NB4 (cell line): ENCODE measurements at places on chromosomes 1 and 21.

- no peak for DNase-seq
These were observed 234.6 kb downstream of the BRINP3 start for GRCh38 chr1:190243056-190243455.

GRCh38 chr1:166836733-166837132 is 2.5 kb upstream of the POGK start:
- DNase-seq = no peak

DNA sequence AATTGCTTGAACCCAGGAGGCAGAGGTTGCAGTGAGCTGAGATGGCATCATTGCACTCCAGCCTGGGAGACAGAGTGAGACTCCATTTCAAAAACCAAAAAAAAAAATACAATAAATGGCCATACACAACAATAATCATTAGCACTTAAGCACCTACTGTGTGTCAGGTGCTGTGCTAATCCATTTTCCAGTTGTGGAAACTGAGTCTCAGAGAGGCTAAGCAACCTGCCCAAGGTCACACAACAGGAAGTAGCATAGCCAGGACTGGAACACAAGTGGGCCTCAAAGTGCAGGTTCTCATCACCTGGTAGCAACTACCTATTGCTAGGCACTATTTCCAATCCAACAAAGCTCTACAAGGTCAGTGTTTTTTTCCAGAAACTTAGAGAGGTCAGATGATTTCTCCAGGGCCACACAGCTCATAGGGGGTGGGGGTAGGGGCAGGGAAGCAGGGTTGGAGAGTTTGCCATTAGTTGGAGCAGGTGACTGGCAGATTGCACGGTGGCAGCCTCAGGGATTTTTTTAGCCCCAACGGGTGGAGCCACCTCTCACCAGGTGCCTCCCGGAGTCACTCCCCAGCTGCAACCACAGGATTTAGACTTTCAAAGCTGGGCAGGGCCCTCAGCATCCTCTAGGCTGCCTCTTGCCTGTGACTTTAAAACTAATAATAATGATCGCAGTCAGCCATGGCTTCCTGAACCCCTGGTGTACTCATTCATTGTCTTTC is 52.5 kb upstream of the ID3 start:
- no peak for DNase-seq

GRCh38 chr1:155334962-155335361 is 14.3 kb downstream of the RUSC1 start:
- no peak for DNase-seq

DNA sequence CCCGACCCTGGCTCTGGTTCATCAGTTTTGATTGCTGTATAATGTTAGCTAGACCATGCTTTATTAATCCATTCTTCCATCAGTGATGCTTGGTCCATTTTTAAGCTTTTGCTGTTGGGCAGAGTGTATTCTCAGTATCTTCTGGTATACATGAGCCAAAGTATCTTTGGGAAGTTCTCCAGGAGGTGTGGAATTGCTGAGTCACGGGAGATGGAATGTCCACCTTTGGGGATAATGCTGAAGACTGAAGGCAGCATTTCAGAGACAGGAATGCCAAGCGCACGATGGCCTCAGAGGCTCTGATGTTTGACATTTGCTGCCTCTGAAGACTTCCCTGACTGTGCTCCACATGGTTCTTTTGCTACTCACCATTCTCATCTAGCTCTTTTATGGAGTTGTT is 266.3 kb upstream of the KAZN start:
- DNase-seq = no peak

DNA sequence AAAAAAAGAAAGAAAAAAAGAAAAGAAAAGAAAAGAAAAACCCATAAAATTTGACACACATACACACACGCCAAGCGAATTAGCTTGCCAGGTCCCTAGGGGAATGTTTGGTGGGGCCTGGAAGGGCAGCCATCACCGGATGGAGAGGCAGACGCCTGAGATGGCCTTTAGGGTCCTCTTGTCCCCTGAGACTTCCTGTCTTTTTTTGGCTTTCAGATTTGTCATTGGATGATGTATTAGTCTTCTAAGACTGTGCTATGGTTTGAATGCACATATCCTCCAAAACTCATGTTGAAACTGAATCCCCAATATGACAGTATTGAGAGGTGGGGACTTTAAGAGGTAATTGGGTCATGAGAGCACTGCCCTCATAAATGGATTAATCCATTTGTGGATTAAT is 211.8 kb downstream of the TOMM20 start:
- DNase-seq = no peak

DNA sequence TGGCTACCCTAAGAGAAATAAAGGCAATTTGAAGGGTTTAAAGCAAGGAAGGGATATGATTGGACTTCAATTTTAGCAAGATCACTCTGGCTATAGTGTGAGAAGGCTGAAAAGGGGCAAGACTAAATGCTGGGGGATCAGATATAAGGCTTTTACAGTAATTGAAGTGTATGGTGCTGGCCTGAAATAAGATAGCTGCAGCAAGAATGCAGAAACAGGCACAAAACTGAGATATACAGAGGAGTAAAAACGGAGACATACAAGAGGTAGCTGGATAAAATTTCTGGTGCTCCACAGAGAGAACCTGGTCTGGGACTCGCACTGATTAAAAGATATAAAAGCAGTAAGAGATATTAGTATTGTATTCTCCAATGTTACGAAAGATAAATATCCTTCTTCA is 92.0 kb downstream of the DENND1B start:
- no peak for DNase-seq

GRCh38 chr1:214136324-214136919 is 144.5 kb upstream of the SMYD2 start:
- DNase-seq = no peak

- DNase-seq = no peak
These were observed 20.3 kb upstream of the TMEM222 start for GRCh38 chr1:27301582-27302199.

DNA sequence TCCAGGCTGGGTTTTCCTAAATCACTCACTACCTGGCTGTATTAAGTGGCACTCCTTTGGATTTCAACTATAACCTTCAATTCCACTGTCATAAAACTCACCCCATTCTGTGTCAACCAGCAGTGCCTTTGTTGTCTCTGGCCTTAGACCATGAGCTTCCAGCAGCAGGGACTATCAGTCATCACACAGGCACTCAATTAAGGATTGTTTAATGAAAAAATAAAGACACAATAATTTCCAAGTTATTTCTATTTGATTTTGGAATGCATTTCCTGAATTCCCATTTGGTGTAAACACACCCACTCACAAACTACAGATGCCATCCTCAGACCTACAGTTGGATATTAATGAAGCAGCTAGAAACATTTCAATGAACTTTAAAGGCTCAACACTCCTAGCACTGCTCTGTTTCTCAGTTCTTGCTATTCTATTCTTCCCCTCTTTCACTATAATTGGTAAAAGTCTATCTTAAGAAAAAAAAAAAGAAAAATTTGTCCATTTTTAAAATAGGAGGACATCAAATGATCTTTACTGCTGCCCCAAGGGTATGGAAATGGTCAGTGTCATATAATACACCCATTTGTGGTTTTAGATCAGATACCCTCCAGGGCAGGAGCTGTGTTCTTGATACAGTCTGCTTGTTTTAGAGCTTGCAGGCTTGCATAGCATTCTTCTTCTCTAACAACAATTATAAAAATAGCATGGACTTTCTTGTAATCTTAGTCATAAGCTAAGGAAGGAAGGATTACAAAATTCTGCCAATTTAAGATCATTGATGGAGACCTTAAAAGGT is 156.4 kb downstream of the PTGER3 start:
- DNase-seq = no peak

- DNase-seq = no peak
These were observed 7.5 kb upstream of the TTC22 start for GRCh38 chr1:54808443-54809207.

DNA sequence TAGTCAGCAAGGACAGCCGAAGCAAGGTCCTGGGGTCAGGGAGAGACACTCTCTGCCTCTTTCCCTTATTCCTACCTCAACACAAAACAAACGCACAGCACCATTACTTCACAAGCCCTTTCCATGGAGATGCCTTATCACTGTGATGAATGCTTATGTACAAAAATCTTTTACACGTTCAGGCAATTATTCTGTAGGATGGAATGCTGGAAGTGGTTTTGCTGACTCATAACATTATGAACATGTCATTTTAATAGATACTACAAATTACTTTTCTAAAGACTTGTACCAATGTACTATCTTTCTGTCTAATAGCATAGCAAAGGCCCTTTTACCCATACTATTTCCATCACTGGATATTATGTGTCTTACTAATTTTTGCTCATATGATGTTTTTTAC is 98.4 kb downstream of the TTLL7 start:
- no peak for DNase-seq

- DNase-seq = no peak
These were observed 2.2 kb upstream of the TOE1 start for GRCh38 chr1:45337630-45338325.

DNA sequence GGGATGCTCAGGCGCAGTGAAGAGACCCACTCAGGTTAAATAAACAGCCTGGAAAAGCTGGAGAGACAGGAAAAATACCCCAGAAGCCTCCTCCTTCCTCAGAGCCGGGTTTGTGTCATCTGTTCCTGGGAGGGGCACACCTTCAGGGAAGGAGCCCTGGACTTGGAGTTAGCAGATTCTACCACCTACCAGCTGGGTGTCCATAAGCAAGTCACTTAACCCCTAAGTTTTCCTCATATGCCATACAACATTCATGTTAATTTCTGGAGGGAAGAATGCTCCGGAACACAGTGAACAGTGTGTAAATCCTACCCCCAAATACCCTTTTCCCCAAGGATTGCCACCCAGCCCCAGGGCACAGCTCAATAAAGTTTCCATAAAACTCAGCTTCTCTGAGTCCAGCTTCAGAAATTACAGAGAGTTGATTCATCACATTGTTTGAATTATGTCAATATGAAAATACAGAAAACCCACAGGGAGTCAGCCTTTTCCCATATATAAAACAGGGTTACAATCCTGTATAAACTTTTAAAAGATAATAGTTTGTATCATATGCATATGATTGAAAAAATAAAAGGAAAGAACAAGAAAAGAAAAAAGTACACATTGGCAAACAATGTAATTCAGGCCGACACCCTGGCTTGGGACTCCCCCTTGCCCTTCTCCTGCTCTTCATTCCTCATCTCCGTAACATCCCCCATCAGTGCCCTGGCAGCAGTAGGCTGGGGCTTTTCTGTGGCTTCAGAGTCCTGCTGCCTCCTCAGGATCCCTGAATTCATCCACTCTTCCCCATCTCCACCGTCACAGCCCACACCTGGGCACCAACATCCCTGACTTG is 291.8 kb upstream of the USP24 start:
- no peak for DNase-seq

GRCh38 chr1:33119050-33119449 is 38.1 kb downstream of the AZIN2 start:
- DNase-seq = no peak

GRCh38 chr1:203706444-203706843 is 58.5 kb upstream of the LAX1 start:
- DNase-seq = no peak

DNA sequence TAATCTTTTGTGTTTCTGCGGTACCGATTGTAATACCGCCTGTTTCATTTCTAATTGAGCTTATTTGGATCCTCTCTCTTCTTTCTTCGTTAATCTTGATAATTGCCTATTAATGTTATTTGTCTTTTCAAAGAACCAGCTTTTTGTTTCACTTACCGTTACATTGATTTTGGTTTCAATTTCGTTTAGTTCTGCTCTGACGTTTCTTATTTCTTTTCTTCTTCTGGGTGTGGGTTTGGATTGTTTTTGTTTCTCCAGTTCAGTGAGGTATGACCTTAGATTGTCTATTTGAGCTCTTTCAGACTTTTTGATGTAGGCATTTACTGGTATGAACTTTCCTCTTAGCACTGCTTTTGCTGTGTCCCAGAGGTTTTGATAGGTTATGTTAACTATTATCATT is 9.4 kb downstream of the OR2M2 start:
- DNase-seq = no peak

- DNase-seq = peak; percentile 42
These were observed 1.2 kb downstream of the GBP5 start for GRCh38 chr1:89271341-89272015.

DNA sequence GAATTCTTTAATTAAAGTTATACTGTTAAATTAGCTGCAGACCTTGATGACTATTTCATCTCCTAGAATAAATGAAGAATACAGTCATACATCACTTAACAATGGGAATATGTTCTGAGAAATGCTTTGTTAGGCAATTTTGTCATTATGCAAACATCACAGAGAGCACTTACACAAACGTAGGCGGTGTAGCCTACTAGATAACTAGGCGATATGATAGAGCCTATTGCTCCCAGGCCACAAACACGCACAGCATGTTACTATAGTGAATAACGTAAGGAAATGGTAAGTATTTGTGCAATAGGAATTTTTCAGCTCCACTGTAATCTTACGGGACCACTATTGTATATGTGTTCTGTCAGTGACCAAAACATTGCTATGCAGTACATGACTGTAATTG is 37.6 kb upstream of the DESI2 start:
- DNase-seq = no peak

GRCh38 chr1:183914276-183914675 is 109.4 kb downstream of the RGL1 start:
- DNase-seq = no peak

DNA sequence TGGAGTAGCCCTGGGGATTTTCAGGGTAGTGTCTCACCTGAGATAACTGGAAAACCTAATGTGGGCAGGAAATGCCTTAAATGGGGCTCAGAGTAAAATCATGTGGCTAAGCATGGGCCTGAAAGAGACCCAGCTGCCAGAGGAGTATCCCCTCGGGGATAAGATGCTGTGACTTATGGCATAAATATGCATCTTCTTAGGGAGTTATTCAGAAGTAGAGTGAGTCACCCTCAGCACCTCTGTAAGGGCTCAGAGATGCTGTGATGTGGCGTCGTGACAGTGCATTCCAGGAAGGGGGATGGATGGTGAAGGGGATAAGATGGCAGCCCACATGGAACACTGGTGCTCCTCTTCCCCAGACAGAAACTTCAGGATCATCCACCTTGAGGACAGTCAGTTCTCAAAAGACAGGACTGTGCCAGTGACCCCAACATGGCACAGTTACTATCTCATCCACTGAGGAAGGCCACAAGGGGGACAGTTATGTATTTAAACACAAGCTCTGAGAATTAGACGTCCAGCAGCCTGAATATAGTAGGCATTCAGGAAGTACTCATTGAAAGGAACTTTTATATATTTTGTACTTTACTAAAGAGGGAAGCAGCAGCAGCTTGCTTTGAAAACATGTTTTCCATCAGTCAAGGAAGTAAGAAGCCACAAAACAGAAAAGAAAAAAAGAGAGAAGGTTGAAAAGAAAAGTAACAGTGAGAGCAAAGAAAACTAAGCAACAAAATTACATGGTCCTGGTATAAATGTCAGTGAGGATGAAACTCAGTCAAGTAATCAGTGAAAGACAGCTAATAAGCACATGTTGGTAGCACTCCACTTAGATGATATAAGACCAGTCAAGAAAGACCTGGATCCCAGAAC is 8.3 kb downstream of the IL24 start:
- DNase-seq = no peak

DNA sequence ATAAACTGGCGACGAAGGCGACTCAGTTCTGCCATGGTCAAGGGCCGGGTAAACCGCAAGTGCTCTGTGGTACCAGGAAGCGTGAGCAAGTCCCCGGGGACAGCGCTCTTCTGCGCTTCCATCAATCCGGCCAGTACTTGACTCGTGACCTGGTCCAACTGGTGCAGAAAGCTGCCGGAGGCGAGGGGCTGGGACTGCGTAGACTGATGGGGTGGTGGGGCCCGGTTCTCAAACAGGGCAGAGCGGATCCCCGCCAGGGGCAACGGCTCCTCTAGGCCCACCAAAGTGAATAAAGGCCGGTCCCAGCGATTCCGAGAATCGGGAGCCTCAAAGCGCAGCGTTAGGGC is 852 bp downstream of the KTI12 start:
- peak; percentile 89 for DNase-seq

- DNase-seq = no peak
These were observed 36.7 kb upstream of the ACTRT2 start for GRCh38 chr1:2984399-2985061.
